ENCODE measurements at places on chromosomes 4 and X.

GRCh38 chr4:48489683-48490011 is 405 bp upstream of the ZAR1 start:
- DNase-seq = no peak

DNA sequence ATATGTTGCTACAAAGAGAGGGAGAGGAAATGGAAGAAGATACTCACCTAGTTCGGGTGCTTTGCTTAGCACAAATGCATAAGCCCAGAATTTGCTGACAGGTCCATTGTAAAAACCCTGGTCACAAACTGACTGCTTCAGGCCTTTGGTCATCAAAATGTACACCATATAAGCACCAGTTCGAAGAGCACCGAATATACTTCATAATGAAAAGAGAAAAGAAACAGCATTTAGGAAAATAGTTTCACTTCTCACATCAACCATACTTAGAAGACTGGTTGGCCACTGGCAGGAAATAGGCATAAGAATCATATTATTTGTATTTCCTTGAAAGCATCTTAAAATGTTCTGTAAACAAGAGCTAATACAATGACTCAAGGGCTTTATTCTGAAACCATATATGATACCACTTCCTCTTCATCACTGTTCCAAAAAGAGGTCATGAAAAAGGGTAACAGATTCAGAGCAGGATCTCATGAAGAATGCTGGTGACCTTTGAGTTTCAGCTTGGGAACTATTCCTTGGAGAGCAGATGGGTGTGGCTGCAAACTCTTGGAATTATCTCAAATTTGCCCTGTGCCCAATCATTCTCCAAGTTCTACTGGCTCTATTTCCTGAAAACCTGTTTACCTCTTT is 138.7 kb downstream of the ELOVL6 start:
- no peak for DNase-seq

- DNase-seq = no peak
These were observed 37.5 kb upstream of the ADH1C start for GRCh38 chr4:99390055-99390454.

GRCh38 chr4:83783215-83783614 is 247.3 kb downstream of the GPAT3 start:
- no peak for DNase-seq

- DNase-seq = no peak
These were observed 52.1 kb upstream of the NDST4 start for GRCh38 chr4:115165503-115165902.

DNA sequence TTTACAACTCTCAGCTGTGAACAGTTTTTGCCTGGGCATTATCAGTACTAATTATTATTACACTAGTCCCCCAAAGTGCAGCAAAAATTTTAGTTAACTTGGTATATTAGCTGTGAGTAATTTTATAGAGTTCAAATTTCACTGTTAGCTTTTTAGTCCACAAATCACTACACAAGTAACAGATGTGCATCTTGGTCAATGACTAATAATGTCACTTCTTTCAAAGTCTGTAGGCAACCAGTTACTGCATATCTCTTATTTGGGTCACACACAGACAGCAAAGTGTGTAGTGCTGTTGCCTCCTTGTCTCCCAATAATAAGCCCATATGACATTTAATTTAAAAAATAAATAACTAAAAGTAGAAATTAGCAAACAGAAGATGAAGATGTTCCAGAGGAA is 159.9 kb downstream of the SCFD2 start:
- DNase-seq = no peak

- no peak for DNase-seq
These were observed 11.5 kb upstream of the CHST7 start for GRCh38 chrX:46561824-46562657.

GRCh38 chr4:122814426-122814825 is 12.2 kb upstream of the FGF2 start:
- no peak for DNase-seq

DNA sequence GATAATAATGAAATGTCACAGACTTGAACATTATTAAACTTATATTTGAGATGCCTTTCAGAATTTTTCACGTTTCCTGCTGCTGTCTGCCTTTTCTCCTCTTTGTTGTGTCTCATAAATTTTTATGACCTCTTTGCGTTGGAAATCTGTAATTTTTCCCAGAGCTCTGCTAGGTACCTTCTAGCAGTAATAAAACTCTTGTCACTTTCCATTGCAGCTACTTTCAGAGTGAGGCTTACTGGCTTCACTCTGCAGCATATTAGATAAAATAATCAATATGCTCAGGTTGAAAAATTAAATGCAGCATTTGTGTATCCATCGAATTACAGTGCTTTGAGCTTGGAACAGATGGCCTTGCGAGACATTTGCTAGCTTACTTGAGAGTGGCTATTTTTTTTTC is 689.0 kb downstream of the GRID2 start:
- no peak for DNase-seq

- DNase-seq = no peak
These were observed 137.4 kb downstream of the PDLIM5 start for GRCh38 chr4:94588896-94589693.

Measured in AG08396 (cell line).